ENCODE measurements at places on chromosomes 1 and 21.

- DNase-seq, result peak; percentile 8
Observed at GRCh38 chr1:169809370-169810095, 14.8 kb upstream of the METTL18 start.

DNA sequence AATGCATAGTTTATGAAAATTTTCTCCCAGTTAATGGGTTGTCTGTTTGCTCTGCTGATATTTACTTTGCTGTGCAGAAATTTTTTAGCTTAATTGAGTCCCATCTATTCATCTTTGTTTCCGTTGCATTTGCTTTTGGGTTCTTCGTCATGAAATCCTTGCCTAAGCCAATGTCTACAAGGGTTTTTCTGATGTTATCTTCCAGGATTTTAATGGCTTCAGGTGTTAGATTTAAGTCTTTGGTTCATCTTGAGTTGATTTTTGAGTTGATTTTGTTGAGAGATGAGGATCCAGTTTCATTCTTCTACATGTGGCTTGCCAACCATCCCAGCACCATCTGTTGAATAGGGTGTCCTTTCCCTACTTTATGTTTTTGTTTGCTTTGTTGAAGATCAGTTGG lies 85.2 kb downstream of the DRAM2 start:
- DNase-seq, result no peak

GRCh38 chr21:41741253-41742072 lies 25.4 kb downstream of the RIPK4 start:
- no peak for DNase-seq

DNA sequence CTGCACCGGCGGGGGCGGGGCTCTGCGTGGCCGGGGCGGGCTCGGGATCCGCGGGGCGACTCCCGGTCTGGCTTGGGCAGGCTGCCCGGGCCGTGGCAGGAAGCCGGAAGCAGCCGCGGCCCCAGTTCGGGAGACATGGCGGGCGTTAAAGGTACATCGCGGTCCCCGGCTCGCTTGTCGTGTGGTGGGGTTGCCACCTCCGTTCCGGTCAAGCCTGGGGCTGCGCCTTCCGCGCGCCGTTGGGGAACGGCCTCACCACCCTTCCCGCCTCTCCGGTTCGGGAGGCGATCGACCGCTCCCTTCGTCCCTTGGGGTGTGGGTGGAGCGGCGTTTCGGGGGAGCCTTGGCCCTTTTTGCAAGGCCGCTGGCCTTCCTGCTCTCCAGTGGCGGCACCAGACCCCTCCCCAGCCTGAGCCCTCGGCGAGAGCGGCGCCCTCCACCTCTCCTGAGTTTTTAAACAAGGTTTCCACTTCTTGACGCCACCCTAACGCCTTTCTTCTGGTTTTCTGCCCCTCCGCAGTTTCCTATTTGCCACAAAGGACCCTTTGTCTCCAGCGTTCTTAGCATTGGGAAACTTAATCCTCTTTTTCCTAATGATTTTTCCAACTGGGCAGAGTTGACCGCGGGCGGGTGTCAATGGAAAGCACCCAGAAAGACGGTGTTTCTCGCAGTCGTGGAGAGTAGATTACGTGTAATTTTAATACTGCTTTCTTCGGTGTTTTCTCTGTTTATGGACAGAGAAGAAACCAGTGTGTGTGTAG lies at the start of the genes LEPR and LEPROT:
LEPR (plus strand) TSS at position 79 of the 761 bp plus-strand sequence. CDS start 144,898 bp downstream, outside the sequence.
LEPROT (plus strand) TSS at position 79 of the 761 bp plus-strand sequence; CDS start at position 136, 57 bp downstream.
- no peak for DNase-seq

- no peak for DNase-seq
Observed at GRCh38 chr1:109246141-109246551, 3.2 kb upstream of the CELSR2 start.

All from stimulated activated CD4-positive, alpha-beta T cell treated with anti-CD3 and anti-CD28 coated beads, Interleukin-4, amount 100 ng/mL, for 1 hour (primary cell).